ENCODE measurements at places on chromosomes 11 and 22.

DNA sequence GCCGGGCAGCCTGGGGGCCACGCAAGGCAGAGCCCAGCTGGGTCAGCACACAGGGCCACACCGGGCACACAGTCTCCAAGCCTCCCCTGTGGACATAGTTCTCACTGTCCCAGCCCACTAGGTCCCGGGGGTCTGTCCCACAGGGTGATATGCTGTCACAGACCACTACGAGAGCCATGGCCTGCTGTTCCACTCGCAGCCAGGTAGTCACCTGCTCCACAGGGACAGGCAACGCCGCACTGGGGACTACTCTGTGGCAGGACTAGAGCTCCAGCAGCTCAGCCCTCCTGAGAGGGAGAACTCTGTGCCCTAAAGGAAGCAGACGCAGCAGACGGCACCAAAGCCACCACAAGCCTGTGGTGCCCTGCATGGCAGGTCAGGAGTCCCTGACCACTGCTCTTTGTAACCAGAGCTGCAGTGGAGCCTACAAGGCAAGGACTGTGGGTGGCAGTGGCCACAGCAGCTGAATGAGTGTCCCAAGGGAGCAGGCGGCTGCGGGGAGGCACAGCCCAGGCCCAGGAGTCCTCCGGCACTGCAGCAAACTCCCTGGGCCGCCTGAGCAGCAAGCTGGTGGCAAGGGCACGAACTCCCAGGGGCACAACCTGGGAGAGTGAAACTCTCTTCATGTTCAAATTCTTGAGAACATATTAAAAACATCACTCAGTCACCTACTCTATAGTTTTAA, 171.2 kb upstream of the GRK3 start:
- no peak for DNase-seq

GRCh38 chr11:72798361-72798760, 4.5 kb upstream of the STARD10 start:
- DNase-seq: no peak

- DNase-seq: no peak
Observed at GRCh38 chr11:79438631-79439409, 2.0 kb downstream of the TENM4 start.

DNA sequence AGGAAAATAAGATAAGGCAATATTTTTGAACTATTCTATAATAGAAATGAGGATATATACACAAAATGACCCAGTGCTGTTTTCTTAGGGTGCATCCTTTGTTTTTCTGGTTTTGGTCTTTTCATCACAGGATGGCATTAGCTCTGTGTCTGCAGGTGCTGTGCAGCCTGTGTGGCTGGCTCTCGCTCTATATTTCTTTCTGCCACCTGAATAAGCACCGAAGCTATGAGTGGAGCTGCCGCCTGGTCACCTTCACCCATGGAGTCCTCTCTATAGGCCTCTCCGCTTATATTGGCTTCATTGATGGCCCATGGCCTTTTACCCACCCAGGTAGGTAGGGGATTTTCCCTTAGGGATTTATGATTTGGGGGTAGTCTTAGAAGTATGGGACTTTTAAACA, 2.2 kb downstream of the TLCD5 start:
- no peak for DNase-seq

DNA sequence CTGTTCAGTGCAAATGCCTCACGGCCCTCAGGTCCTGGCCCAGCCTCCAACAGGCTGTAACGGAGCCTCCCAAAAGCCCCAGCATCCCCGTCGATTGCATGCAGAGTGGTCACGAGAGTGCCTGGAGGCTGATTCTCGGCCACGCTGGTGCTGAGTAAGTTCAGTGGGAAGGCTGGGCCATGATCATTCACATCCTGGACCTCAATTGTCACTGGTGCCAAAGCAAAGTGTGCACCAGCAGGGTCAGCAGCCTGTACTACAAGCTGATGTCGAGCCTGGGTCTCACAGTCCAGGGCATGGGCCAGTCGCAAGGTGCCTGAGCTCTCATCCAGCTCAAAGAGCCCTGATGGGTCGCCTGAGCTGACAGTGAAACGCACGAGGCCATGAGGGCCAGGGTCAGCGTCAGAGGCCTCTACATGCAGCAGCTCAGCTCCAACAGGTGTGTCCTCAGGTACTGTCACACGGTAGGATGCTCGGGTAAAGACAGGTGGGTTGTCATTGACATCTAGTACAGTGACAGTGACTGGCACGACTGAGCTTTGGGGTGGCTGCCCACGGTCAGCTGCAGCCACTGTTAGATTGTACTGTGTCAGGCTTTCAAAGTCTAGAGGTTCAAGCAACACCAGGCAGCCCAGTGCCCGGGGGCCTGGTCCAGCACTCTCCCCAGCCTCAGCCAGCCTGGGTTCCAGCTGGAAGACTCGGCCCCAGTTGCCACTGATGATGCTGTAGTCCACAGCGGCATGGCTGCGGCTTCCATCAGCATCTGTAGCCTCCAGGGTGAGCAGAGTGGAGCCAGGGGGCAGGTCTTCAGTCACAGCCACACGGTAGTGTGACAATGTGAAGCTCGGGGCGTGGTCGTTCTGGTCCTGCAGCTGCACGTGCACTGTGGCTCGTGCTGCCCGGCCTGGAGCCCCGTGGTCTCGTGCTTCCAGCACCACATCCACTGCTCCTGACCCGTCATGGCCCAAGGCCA, 4.5 kb upstream of the TPP1 start:
- no peak for DNase-seq

DNA sequence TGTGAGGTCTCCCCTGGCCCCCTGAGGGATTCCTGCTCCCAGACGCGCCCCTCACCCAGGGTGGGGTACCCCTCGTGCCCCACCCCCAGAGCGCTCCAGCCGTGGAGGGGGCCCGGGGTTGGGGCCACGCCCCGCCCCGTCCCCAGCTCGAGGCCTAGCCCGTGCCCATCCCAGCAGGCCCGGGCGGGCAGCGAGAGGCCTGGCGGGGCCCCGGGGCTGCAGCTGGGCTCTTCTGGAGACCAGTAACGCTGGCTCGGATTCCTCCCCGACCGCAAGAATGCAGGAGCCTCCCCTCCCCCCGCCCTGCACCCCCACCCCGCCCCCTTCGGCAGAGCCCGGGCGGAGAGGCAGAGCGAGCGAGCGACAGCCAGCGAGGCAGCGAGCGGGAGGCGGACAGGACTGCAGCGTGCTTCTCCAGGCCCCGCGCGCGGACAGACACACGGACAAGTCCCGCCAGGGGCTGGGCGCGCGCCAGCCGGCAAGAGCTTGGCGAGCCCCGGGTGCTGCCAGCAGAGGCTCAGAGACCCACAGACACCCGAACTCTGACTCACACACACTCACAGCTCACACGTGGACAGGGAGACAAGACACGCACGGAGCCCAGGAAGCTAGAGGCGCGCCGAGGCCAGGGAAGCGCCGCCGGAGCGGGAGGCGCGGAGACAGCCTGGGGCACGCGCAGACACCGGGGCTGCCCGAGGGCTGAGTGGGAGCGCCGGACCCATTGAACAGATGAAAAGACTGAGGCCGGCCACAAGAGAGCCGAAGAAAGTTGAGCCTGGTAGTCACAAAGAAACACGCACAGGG, 15.2 kb downstream of the BCL9L start:
- no peak for DNase-seq

- DNase-seq: no peak
Observed at GRCh38 chr11:94224078-94224477, 80.3 kb upstream of the IZUMO1R start.

- no peak for DNase-seq
Observed at GRCh38 chr11:114289779-114290178, 6.4 kb upstream of the NNMT start.

GRCh38 chr11:73194593-73194992, 23.5 kb upstream of the P2RY2 start:
- DNase-seq: no peak

- no peak for DNase-seq
Observed at GRCh38 chr11:4027746-4028145, 66.9 kb upstream of the RRM1 start.

- DNase-seq: no peak
Observed at GRCh38 chr11:133318221-133318620, 214.1 kb downstream of the OPCML start.

- DNase-seq: no peak
Observed at GRCh38 chr11:65059959-65060824, 1.8 kb upstream of the NAALADL1 start.

- no peak for DNase-seq
Observed at GRCh38 chr22:32880061-32880460, 78.6 kb downstream of the TIMP3 start.

GRCh38 chr11:57668434-57668782, 494 bp downstream of the ZDHHC5 start:
- no peak for DNase-seq

DNA sequence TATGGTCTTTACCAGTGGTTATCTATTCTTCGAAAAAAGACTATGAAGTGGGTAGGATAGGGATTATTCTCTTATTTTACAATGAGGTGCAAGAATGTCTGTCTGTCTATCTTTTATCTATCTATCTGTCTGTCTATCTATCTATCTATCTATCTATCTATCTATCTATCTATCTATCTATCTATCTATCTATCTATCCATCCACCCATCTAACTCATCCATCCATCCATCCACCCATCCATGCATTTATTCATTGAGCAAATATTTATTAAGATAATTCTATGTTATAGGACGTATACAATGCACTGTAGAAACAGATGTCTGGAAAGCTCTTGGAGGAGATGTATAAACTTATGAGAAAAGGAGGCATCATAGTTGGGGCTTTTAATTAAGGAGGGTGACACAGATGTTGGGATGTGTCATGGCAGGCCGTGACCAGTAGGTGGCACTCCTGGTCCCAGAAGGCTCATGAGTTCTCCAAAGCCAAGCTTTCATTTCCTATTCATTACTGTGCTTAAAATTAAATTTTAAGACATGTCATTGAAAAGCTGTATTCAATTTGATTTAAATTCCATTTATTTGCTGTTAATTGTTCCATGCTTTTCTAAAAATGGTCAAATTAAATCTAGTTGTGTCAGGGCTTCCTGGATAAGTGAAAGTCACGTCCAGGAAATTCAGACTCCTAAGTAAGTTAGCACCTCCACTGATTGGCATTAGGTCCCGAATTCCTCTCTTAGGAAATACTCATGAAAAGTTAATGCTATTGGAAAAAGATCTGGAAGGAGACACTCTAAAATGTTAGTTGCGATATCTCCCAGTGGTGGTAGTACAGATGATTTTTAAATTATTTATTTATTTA, 19.0 kb upstream of the E2F8 start:
- peak; percentile 39 for DNase-seq

- no peak for DNase-seq
Observed at GRCh38 chr11:2672553-2673249, 27.1 kb downstream of the KCNQ1OT1 start.

DNA sequence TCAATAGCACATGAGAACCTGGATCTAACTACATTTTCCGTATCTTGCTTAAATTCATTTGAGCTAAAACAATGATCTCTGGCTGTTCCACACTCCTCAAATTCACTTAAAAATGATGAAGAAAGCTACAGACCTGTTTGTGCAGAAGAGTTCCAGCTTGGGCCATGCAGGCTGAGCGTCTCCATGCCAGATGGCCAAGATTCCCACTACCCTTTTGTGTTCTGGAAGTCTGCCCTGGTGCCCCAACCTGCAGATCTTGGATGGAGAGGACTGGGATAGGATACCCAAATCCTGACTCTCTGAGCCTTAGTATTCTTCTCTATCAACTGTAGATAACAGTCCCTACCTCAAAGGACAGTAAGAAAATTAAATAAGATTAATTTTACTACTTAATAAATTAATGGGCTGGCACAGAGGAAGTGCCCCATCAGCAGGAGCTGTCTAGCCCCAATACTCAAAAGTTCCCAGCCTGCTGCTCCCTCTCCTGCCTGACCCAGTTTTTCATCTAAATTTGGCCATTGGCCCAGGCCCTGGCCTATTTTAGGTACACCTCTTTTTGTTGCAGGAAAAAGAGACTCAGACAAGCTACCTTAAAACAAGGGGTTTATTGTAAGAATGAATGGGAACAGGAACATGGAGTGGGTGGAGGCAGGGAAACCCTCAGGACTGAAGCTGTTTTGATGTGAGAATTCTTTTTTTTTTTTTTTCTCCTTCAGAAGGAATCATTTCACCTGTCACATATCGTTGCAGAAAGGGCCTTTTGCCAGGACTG, 81.4 kb upstream of the GRK3 start:
- no peak for DNase-seq

GRCh38 chr22:27193636-27194035, 536.2 kb downstream of the MIAT start:
- no peak for DNase-seq

DNA sequence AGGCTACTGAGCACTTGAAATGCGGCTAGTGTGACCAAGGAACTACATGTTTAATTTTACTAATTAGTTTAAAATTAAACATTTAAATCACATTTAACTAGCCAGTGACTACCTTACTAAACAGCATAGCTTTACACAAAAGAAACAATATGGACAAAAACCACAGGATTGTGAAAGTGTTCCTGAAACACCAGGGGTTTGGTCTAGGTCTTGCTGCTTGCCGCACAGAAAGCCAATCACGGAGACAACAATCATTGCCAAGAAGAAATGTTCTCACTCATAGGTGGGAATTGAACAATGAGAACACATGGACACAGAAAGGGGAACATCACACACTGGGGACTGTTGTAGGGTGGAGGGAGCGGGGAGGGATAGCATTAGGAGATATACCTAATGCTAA, 309.5 kb downstream of the C11orf87 start:
- no peak for DNase-seq

- DNase-seq: no peak
Observed at GRCh38 chr11:80598905-80599304, 1158.1 kb upstream of the TENM4 start.

GRCh38 chr11:121610706-121611105, 157.9 kb upstream of the SORL1-AS1 start:
- DNase-seq: no peak

GRCh38 chr11:23111527-23111926, 251.3 kb upstream of the CCDC179 start:
- no peak for DNase-seq

GRCh38 chr11:111555255-111555654, 14.7 kb downstream of the LAYN start:
- no peak for DNase-seq

GRCh38 chr11:68583041-68583446, 101.3 kb upstream of the GAL start:
- DNase-seq: no peak

GRCh38 chr11:11039208-11039965, 181.5 kb upstream of the ZBED5 start:
- no peak for DNase-seq

DNA sequence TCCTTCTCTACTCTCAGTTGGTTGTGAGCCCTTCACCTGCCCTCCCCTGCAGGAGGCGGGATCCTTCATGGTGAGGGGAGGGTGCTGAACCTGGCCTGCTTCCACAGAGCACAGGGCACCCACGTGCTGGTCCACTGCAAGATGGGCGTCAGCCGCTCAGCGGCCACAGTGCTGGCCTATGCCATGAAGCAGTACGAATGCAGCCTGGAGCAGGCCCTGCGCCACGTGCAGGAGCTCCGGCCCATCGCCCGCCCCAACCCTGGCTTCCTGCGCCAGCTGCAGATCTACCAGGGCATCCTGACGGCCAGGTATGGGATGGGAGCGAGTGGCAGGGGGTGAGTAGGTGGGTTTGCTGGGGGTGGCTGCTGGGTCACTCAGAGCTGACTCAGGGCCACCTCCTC, 6.3 kb downstream of the SSH3 start:
- no peak for DNase-seq
